ENCODE measurements at places on chromosomes 1 and 21.

- DNase-seq, result no peak
Observed at GRCh38 chr1:85467036-85467435, 2.1 kb upstream of the DDAH1 start.

- DNase-seq, result no peak
Observed at GRCh38 chr1:34488080-34488708, 266.7 kb upstream of the GJB5 start.

GRCh38 chr1:203743091-203743571, 21.9 kb upstream of the LAX1 start:
- DNase-seq, result no peak

GRCh38 chr1:19780267-19780877, 19.3 kb downstream of the TMCO4 start:
- no peak for DNase-seq

- peak; percentile 20 for DNase-seq
Observed at GRCh38 chr1:26363549-26364448, 8.8 kb downstream of the ZNF683 start.

- no peak for DNase-seq
Observed at GRCh38 chr1:40806731-40807695, 23.4 kb downstream of the KCNQ4 start.

DNA sequence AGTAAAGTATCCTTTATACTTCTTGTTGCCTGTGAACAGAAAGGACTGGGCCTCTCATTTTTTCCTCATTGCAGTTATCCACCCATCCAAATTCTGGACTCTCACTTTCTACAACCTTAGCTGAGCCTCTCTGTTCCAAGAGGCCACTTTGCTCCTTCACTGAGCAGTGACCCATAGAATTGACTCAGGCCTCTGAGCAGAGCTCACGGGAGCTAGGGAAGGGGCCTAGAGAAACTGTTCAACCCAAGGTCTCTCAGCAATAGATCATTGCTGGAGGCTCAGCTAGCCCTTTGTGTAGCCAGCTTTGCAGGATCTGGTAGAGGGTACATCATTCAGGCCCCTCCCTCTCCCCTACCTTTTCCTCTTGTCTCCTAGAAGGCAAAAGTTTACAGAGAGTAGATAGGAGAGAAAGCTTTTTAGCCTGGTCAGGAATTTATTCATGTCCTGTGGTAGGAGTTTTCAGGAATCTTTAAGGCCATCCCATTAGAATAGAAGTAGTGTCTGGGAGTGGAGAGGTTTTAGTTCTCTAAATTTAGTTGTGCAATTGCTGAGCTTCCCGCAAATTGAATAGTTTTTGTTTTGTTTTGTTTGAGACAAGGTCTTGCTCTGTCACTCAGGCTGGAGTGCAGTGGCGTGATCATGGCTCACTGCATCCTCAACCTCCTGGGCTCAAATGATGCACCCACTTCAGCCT, 6.7 kb downstream of the INTS3 start:
- no peak for DNase-seq

GRCh38 chr1:228280106-228280901, 72.5 kb downstream of the OBSCN start:
- no peak for DNase-seq

GRCh38 chr1:170296642-170297041, 150.9 kb downstream of the NTMT2 start:
- DNase-seq, result no peak

DNA sequence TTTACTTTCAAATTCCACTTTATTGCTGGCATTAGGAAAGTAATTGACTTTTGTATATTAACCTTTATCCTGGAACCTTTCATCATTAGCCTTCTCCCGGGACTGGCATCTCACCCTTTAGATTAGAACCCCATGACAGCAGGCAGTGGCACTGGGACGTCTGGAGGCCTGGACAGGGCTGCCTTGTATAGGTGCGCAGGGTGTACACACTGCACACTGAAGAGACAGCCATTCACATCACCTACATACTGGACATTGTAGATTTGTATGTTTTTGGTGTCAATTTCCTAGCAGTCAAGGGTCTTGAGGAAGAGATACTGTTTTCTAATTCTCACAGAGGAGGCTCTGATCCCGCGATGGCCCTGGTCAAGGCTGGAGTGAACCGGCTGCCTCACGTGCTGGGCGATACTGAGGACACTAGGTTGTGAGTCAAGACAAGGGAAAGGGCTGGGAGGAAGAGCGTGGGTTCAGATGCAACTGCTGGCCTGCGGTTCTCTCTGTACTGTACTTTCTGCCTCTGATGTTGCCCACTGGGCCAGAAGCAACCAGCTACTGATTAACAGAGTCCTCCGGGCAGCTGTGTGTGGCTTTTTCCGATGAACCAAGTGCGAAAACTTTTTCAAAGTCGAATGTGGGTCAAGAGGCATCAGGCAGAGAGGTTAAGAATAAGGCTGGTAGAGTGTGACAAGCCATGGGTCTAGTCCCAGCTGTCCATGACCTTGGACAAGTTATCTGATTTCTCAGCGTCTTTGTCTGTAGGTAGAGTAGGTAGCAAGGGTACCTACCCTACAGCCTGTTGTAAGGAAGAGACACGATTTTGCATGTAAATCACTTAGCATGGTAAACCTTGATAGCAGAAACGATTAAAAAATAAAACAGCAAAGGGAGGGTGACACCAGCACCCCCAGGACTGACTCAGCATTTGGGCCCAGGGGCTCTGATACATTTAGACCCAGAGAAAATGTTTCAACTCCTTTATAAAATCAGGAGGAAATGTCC, 38.2 kb upstream of the SLC25A33 start:
- DNase-seq, result no peak

DNA sequence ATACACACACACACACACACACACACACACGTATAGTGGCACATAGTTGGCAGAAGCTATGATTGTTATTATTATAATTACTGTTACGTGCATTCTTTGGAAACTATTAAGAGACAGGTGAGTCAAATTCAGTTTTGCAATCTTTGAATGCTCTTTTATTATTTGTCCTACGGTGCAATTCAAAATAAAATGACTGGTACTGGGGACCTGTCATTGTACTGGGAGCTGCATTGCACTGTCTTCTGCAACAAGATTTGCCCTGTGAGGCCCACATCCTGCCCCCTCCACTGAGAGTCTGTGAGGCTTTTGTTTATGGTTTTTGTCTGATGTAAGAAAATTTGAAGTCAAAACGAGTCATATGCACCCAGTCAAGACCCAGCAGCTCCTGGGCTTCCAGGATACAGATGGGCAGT, 1.9 kb downstream of the LY9 start:
- DNase-seq, result no peak

DNA sequence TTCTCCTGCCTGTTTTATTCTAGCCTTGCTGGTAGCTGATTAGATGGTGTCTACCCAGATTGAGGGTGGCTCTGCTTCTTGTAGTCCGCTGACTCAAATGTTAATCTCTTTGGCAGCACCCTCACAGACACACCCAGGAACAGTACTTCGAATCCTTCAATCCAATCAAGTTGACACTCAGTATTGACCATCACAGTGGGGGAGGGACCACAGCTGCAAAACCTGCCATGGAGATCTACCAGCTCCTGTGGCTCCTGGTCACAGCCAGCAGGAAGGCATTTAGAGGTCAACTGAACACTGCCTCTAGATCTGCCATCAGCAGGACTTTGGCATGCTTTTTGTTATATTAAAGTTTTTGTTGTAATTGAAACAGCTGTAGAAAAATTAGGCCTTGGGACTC, 146.9 kb downstream of the RWDD3 start:
- DNase-seq, result no peak

- DNase-seq, result no peak
Observed at GRCh38 chr1:178399177-178399728, 97.5 kb downstream of the CLEC20A start.

GRCh38 chr1:118947003-118947765, 41.0 kb downstream of the TBX15 start:
- DNase-seq, result peak; percentile 78

- DNase-seq, result no peak
Observed at GRCh38 chr1:2003541-2004131, at the start of gene CFAP74. Gene CFAP74 (minus strand): TSS chr1:2003786. CDS start chr1:1990956, 12,830 bp downstream.

DNA sequence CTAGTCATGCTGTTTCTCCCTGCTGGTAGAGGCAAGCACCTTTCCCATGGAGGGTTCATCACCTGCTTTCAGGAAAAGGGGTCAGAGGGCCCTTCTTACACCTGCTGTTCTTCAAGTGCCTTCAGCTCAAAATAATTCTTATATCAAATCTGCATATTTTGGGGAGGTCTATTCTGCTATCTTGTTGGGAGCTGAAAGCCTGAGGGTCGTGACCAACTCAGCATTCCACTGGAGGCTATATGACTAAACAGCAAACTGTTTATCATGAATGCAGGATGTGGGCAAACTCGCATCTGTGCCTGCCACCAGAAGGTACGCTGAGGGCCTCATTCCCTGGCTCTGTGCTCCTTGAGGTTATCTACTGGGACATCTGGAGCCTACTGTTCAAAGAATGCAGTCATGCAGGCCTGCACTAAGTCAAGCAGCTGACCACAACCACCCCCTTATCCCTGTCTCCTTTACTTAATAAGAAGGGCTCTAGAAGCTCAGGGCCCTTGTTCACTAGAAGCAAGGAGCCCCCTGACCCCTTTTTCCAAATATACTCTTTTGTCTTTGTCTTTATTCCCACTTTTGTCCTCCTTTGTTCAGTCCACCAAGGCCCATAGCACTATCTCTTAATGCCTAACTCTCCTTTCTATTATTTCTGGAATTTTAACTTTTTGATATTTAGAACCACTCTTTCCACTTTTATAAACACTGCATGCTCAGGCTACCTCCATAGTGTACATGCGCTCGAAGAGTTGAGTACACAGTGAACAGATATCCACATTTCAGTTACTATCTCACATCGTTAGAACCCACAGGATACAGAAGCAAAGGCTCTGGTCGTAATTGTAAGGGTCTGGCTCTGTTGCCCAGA, 4.5 kb upstream of the TRIM17 start:
- DNase-seq, result no peak

DNA sequence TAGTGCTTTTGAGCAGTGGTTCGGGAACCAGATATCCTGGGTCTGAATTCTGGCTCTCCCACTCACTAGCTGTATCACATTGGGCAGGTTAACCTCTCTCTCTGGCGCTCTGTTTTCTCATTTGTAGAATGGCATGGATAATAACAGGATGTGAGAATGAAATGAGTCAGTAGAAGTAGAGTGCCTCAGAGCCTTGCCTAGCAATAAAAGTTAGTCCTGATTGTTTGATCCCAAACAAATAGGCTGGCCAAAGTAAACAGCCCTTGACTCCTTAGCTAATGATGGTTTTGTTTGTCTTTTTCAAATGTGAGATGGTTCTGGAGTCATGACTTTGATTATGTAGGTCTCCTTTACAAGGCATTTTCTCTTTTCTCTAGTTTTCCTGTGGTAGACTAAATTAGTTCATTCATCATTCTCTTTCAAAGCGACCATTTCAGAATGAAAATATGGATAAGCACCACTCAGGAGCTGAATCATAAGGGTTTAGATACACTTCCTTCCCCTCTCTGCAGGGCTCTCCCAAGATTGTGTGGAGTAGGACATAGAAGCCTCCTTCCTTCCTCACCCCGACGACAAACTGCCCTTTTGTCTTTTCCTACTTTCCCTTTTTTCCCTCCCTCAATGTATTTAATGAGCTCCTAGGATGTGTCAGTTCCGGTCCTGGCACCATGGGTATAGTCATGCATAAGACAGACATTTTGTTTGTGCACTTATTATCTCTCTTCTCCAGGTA, 23.1 kb downstream of the KIAA0040 start:
- no peak for DNase-seq

DNA sequence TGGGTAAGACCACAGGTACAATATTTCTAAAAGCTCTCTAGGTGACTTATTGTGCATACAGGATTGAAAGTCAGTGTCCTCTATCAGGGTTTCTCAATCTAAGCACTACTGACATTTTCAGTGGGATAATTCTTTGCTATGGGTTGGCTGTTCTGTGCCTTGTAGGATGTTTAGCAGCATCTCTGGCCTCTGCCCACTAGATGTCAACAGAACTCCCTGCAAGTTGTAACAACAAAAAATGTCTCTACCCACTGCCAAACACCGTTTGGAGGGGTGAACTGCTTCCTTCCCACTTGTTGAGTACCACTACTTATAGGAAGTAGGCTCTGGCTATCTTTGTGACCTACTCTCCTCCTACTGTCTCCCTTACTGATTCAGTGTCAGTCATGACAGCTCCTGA, 90.1 kb upstream of the ZRANB2 start:
- no peak for DNase-seq

DNA sequence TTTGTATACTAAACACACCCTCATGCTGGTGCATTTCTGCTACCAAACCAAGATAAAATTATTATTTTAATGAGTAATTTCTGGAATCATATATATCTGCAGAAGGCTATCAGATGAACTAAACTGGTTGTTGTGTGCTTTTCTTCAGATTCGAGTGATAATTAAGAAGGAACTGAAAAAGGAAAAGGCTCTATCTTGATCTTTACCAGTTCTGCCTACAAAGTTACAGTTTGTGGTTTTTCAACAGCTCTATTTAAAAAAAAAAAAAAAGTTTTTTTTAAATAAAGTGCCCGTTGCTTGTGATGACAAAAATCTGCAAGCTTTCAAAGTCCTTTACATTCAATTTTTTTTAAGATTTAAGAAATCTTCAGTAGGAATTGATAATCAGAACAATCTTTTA, 13.6 kb downstream of the DENND1B start:
- no peak for DNase-seq

- no peak for DNase-seq
Observed at GRCh38 chr1:203944651-203945404, 83.4 kb downstream of the SNRPE start.

- no peak for DNase-seq
Observed at GRCh38 chr1:35044431-35044830, 12.7 kb upstream of the ZMYM6 start.

DNA sequence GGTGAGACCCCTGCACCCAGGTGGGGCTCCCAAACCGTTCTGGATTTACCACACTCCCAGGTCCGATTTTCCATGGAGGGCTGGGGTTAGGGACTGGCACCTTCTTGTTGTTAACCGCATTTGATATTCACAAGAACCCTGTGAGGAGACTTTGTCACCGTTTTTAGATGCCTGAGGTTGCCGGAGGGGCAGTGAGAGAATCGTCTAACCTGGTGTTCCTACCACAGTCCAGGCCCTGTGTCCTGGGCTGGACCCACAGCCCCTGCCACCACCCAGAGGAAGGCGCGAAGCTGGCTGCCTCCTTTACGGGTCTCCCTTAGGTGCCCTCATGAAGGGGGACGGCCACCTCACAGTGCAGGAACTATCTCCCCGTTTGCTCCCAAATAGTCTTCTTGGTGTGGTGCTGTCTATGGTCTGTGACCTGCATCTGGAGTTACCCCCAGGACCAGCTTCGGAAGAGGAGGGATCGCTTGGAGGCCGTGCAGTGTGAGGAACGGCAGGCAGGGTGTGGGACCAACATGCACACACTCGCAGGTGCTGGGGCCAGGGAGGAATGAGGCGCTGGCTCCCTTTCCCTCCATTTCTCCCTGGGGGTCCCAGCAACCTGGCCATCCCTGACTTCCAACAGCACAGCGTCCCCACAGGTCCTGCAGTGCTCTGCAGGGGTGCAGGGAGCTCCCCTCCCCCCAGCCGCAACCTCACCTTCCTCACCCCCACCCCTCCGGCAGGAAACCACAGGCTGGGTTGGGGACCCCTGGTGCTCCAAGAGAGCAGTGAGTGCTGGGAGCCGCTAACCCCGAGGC, 7.0 kb downstream of the SIM2 start:
- no peak for DNase-seq

- no peak for DNase-seq
Observed at GRCh38 chr21:14353231-14353630, 29.7 kb downstream of the HSPA13 start.
